ENCODE measurements at places on chromosomes 7 and 10. TPM values are rescaled to one million over a fixed set of nuclear protein-coding genes. Genes with fewer than 3 reads are reported as not detected.

CPN1 gene
- total RNA-seq, result not detected

CLDN15 gene
- total RNA-seq, result 27.8 TPM

HOXA4 gene
- total RNA-seq, result not detected

KCNH2 gene
- 0.72 TPM for total RNA-seq

TRAPPC14 gene
- 22.1 TPM for total RNA-seq

EGR2 gene
- total RNA-seq, result 64.3 TPM

AKR1C8 gene
- total RNA-seq, result not detected

CALML5 gene
- not detected for total RNA-seq

TMEM270 gene
- not detected for total RNA-seq

KCP gene
- 0.21 TPM for total RNA-seq

TRIM74 gene
- total RNA-seq, result 1.8 TPM

GRCh38 chr7:144818511-144818910, 17.3 kb downstream of the TPK1 start:
- DNase-seq, result peak; percentile 50

DNA sequence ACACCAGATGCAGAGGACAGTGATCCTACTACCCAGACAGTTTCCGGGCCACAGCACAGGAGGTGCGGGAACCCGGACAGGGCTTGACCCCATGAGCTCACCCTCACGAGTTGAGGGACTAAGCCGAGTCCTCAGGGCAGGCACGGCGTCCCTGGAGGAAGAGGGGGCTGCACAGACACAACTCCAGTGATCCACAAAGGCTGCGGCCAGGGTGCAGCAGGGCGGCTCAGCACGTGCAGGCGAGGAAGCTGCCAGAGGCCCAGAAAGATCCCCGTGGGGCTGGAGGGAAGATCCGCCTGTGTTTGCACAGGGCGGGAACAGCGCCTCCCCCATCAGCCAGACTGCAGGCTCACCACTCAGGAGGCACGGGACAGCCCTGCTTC, 45.9 kb upstream of the TMEM72 start:
- DNase-seq, result no peak

GRCh38 chr7:116145245-116145852, 65.0 kb upstream of the TES start:
- DNase-seq, result peak; percentile 30

- no peak for DNase-seq
Observed at GRCh38 chr7:8549046-8549445, 115.6 kb downstream of the NXPH1 start.

DNA sequence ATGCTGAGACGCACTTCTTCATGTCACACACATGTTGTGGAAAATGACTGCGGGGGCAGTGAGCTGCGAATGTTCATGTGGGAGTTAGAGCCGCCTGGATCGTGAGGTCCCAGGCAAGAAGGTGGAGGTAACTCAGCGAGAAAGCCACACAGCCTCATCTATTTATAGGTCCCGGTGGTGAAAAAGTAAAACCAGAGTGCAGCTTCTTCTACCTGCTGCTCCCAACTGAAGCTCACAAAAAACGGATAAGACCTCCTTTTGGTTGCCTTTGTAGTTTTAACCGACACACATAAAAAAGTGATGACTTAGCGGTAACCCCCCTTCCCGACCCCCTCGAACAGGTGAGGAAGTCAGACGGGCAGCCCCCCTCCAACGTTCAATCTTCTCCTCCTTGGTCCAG, 276.9 kb downstream of the GATA3 start:
- DNase-seq, result peak; percentile 33

DNA sequence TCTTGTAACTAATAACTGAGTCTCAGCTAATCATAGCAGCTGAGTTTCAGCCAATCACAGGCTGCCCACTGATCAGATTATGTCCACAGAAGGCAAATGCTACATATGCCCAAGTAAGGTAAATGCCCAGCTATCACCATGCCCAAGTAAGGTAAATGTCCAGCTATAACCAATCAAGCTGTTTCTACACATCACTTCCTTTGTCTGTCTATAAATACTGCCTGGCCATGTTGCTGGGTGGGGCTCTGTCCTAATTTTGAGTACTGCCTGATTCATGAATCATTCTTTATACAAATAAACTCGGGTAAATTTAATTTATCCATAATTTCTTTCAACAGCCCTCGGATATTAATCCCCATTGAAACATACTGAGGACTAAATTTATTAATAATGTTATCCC, 312.4 kb downstream of the CACNA2D1 start:
- no peak for DNase-seq

DNA sequence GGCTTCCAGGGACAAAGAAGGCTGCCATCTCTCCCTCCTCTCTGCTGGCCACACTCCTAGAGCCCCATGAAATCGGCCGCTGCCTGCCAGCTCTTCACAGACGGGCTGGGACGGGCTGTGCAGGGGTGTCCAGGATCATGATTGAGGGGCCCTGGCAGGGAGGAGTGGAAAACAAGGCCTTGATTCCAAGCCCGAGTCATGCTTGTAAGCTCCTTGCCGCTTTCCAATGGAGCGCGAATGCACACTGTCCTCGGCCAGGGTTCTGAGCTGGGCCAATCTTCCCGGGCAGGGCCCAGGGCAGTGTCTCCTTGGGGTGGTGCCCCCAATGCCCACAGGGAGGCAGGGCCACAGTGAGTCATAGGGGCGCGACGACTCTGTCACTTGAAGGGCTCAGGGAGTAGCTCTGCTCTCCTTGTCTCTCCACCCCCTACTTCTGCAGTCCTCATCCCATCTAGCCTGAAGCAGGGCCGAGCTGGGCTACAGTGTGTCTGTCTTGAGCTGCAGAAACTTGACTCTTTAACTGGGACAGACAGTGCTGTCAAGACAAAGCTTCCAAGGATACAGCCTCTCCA, 186.2 kb upstream of the SVIL start:
- no peak for DNase-seq

- DNase-seq, result no peak
Observed at GRCh38 chr7:1370738-1371137, 88.5 kb downstream of the MICALL2 start.

GRCh38 chr7:44258423-44258760, 57.6 kb downstream of the YKT6 start:
- DNase-seq, result no peak

GRCh38 chr7:150897502-150898474, 45.5 kb downstream of the AOC1 start:
- peak; percentile 27 for DNase-seq

DNA sequence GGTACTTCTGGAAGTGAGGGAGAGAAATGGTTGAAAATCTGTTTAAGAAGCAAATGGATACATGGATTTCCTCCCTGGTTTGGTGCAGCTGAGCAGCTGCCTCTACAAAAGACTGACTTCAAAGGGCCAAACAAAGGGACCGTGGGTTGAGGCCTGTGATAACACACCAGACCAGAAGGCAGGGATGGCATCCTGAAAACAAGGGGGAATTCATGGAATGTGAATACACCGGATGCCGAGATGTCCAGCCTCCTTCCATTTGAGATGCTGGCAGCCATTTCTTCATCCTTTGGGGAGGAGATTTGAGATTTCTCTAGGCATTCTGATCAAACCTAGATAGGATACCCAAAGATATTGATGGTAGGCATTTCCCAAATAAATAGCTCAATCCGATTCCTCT, 36.9 kb downstream of the TAF3 start:
- DNase-seq, result no peak

GRCh38 chr7:130069179-130069977, 956 bp upstream of the KLHDC10 start:
- no peak for DNase-seq

GRCh38 chr7:103656221-103656620, 210.2 kb upstream of the SLC26A5 start:
- no peak for DNase-seq

- DNase-seq, result no peak
Observed at GRCh38 chr10:79313911-79314439, 33.3 kb upstream of the PPIF start.

DNA sequence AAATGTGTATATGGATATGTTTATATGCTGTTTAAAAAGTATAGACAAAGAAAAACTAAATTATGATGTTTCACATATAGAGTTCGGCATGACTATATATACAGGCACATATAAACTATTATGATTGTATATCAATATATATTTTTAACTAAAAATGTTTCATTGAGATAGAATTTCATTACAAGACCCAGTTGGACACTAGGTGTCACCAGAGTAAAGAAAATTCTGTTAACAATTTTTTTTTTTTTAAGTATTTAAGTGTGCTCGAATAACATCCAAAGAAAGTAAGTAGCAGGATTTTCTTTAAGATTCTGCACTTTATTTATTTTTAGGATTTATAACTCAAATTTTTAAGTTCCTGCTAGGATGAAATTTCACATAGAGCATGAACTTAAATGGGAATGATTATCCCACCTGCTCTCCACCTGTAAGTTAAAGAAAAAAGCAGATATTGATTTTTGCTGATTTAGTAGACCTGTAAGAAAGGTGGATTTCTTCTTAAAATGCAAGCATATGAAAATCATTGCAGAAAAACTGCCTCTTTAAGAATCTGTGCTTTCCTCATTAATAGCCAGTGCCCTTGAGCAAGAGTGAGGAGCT, 961.5 kb downstream of the PCDH15 start:
- DNase-seq, result no peak

DNA sequence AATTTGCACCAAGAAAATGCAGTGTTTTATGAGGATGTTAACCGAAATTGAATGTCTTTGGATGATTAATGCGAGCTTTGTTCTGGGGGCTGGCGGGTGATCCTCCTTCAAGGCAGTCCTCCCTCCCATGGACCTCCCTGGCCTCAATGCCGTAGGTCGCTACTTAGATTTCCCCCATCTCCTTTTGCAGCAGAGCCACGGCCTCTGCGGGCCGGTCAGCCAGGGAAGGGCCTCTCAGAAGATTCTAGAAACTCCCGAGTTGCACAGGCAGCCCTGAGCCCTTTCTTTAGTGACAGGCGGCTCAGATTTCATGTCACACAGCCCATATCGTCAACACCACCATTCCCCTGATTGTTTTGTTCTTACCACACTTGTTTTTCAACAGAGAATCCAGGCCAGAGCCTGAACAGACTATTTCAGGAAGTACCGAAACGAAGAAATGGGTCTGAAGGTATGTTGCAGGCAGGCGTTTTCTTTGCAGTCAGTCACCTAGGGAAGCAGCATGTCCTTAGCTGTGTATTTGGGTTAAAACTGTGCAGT, 88.2 kb upstream of the SH2B2 start:
- no peak for DNase-seq

DNA sequence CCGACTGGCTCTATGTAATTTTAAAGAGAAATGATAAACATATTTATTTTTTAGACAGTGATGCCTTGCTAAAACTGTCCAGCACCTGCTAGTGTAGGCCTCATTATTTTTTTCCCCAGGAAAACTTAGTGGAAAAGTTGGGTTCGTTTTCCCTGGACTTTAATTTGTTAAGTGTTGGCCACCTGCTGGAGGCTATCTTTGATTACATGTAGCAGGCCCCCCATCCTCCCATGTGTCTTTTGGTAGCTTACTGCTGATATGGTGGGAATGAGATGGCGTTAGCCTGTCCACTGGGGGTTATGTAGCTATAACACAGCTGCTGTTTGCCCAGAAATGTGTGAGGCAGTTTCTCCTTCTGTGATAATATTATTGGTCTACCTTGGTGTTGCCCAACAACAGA, 265.0 kb downstream of the SORCS3 start:
- no peak for DNase-seq

DNA sequence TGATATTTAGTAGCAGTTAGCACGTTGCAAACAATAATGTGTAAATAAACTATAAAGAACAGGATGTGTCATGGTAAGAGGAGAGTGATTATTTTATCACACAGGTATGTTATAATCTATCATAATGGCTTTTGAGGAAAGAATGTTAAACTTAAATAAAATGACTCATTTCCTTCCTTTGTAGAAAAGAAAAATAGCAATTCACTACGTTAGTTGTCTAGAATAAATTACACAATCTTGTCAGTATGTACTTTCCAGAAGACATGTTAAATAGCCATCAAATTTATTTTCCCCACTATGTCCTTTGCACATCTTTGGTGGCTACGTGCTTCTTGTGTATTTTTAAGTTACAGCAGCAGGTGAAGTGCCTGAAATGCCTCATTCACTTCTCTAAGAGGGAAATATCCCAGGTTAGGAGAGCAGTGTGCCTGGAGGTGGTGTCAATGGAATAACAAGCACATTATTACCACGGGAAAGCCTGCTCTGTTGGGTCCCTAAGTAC, 133.8 kb downstream of the SEMA3A start:
- no peak for DNase-seq

DNA sequence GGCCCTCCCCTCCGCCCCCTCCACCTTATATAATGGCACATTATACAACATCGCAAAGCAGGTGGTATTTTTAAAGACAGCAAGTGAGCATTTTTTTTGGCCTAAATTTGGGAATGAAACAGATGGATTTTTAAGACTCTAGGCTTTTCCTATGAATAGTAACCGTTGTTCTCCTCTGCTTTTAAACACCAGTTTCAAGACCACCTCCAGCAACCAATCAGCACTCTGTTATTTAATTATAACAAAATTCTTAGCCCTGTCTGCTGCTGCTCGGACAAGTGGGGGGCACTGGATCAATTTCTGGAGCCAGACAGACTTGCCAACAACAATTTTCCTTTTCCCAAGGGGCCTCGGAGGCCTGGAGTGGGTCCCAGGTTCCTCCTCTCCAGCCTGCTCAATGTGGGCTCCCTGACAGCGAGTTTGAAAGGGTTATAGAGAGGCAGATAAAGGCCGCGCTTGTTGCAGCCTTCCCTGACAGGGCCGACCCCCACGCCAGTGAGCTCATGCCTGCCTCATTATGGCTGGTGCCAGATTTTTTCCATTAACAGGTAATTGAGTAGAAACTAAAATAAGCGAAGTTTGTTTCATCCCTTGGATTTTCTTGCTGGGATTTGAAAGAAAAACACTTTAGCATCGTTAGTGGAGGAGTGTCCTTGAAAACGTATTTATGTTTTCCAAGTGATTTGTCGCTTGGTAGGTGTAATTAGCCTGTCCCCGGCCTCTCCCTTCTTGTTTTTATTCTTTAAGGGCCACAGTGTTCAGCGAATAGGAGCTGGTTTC, 227.3 kb downstream of the TCF7L2 start:
- DNase-seq, result no peak

- DNase-seq, result no peak
Observed at GRCh38 chr7:25720427-25720826, 431.6 kb upstream of the NFE2L3 start.

- DNase-seq, result no peak
Observed at GRCh38 chr10:15067154-15067553, 21.4 kb downstream of the ACBD7 start.

- no peak for DNase-seq
Observed at GRCh38 chr7:91953618-91954017, 13.0 kb downstream of the AKAP9 start.

GRCh38 chr10:13922586-13922985, 335.8 kb downstream of the PRPF18 start:
- DNase-seq, result no peak

DNA sequence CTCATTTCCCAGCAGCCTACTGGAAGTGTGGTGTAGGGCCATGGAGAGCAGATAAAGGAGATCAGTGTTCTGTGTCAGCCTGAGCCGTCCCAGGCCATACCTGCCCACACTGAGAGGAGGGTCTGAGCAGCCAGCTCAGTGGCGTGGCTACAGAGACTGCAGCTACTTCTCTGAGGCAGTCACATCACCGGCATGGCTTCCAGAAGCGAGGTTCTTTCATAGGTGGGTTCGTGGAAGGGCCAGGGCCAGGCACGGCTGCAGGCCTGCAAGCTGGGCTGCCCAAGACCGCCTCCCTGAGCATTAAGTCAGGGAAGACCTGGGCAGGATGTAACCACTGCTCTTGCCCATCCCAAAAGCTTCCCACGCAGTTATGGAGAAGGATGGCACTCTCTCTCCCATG, 34.9 kb downstream of the LDB3 start:
- no peak for DNase-seq

Measured in activated T-cell treated with anti-CD3 and anti-CD28 coated beads, Interleukin-2, amount 50 U/mL, for 72 hours (primary cell).